Cortex of kidney (tissue), 1 donor: ENCODE measurements at places on chromosomes 13 and 19.

DNA sequence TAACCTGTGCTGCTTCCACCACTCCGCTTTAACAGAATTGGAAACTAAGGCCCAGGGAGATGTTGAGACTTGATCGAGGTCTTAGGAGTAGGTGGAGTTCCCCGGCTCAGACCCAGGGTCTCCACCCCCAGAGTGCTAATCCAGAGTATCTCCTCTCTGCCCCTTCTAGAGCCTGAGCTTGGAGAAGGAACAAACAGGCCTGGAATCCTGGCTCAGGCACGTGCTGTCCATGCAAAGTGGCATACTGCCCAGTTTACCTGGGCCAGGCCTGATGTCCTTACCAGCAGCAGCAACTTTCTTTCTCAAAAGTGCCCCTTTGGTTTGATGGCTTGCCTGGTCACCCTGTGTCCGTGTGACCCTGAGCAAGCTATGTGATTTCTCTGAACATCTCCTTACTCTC is 3.7 kb downstream of the SYNGR4 start:
- DNase-seq, result no peak

- no peak for DNase-seq
Measured at GRCh38 chr13:68081061-68081460, 850.9 kb upstream of the PCDH9 start.

GRCh38 chr13:42859760-42860159 is 78.4 kb downstream of the FAM216B start:
- DNase-seq, result no peak

DNA sequence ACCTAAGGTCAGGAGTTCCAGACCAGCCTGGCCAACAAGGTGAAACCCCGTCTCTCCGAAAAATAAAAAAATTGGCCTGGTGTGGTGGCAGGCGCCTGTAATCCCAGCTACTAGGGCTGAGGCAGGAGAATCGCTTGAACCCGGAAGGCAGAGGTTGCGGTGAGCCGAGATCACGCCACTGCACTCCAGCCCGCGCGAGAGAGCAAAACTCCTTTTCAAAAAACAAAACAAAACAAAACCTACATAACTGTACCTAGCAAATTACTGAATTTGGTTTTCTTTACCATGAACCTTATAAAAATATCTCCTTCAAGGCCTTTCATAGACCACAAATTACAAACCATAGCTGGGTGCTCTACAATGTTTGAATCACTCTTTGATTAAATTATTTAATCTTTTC is 760 bp downstream of the ZNF91 start:
- no peak for DNase-seq
